ENCODE measurements at places on chromosomes 16 and 17. TPM values are rescaled to one million over a fixed set of nuclear protein-coding genes. Genes with fewer than 3 reads are reported as not detected.
A peak's percentile ranks its signal among the peaks of the same experiment; 100 is the strongest.

GRCh38 chr16:78452025-78452555, 352.6 kb downstream of the WWOX start:
- no peak for DNase-seq
- no peak overlapping the region for H3K27ac ChIP-seq
- H3K36me3 ChIP-seq = no peaks in the 10 kb centered on the region

- no peaks in the 10 kb centered on the region for H3K27me3 ChIP-seq
- no peaks in the 10 kb centered on the region for H3K36me3 ChIP-seq
- H3K4me3 ChIP-seq = no peak overlapping the region
Measured at GRCh38 chr17:63246344-63246743, 199.8 kb downstream of the CYB561 start.

GRCh38 chr16:71311553-71312158, 22.5 kb upstream of the CMTR2 start:
- H3K4me3 ChIP-seq = no peak overlapping the region
- H3K27ac ChIP-seq = no peak overlapping the region
- H3K27me3 ChIP-seq = no peaks in the 10 kb centered on the region
- no peaks in the 10 kb centered on the region for H3K36me3 ChIP-seq
- DNase-seq = no peak

DNA sequence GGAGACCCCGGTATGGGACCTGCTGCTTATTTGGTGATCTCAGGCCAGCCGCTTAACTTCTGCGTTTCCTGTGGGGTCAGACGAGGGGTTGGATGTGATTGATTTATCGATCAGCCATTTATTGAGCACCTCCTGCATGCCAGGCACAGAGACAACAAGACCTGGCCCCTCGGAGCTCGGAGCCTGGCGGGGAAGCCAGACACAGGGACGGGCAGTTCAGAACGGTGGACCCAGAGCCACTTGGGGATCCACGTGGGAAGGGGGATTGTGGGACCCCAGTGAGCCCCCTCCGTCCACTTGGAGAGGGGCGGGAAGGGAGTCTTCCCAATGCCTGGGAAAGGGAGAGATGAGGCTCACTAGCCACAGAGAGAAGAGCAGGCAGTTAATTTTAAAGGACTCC, 84.7 kb upstream of the CIBAR2 start:
- peak overlapping the region; percentile 35 for H3K27ac ChIP-seq
- peaks cover 22% of the 10 kb centered on the region for H3K4me1 ChIP-seq
- no peaks in the 10 kb centered on the region for H3K36me3 ChIP-seq
- H3K27me3 ChIP-seq = no peaks in the 10 kb centered on the region
- no peak for DNase-seq
- no peak overlapping the region for H3K4me3 ChIP-seq

GRCh38 chr17:80774146-80774545, 217.5 kb upstream of the CHMP6 start:
- no peak for DNase-seq
- H3K36me3 ChIP-seq = no peaks in the 10 kb centered on the region
- H3K27me3 ChIP-seq = no peaks in the 10 kb centered on the region
- no peaks in the 10 kb centered on the region for H3K4me1 ChIP-seq
- H3K4me3 ChIP-seq = no peak overlapping the region

APRT gene
- 305 TPM for total RNA-seq

DNA sequence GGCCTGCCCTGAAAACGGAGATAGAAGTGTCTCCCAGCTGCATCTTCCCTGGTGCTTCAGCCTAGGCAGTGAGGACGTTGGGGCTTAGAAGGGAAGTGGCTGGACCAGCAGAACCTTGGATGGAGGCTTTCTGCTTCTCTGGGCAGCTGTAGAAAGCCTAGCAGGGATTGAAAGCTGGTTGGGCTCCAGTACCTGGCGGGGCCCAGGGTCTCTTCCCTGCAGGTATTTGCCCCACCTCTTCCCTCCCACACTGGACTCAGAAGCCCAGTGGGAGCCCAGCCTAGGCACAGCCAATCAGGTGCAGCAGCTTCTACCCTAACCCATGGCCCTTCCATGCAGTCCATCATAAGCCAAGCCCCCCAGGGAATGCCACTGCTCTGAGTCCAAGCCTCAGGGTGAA, 190.3 kb upstream of the IRX6 start:
- H3K27me3 ChIP-seq = no peaks in the 10 kb centered on the region
- H3K36me3 ChIP-seq = no peaks in the 10 kb centered on the region
- DNase-seq = no peak
- H3K4me3 ChIP-seq = no peak overlapping the region
- no peak overlapping the region for H3K27ac ChIP-seq

FMNL1 gene
- total RNA-seq = 10.7 TPM

MT4 gene
- total RNA-seq = not detected

DNA sequence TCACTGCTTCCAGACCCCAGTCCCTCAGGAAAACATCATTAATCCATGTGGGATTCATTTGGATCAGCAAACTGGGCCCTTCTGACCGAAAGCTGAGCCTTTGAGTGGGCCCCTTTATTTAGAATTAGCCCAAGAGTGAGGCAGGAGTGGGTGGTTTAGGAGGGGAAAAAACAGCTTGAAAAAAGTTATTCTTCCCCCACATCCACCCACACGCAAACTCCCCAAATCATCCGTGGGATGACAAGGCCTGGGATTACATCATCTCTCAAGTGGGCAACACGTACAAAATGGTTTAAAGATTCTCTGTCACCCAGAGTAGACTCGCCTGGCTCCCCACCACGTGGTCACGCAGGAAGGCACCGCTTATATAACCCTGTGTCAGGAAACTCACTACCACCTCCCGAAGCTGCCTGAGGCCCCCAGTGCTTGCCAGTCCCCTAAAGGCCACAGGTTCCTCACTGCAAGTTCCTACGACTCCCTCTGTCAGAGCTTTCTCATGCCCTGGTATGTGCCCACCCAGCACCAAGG, 27.6 kb downstream of the GSG1L start:
- H3K36me3 ChIP-seq = no peaks in the 10 kb centered on the region
- H3K4me3 ChIP-seq = no peak overlapping the region
- no peaks in the 10 kb centered on the region for H3K27me3 ChIP-seq
- no peak overlapping the region for H3K27ac ChIP-seq
- H3K4me1 ChIP-seq = no peaks in the 10 kb centered on the region
- DNase-seq = no peak

All from ascending aorta (tissue), 2 donors.